Stimulated activated CD8-positive, alpha-beta memory T cell treated with anti-CD3 and anti-CD28 coated beads, Interleukin-4, amount 100 ng/mL, for 1 hour (primary cell): ENCODE measurements at places on chromosomes 16 and 17.

- DNase-seq, result peak; percentile 18
Measured at GRCh38 chr16:27408012-27408601, 6.1 kb downstream of the IL21R start.

GRCh38 chr17:1764284-1764683 is 2.4 kb downstream of the SERPINF1 start:
- peak; percentile 27 for DNase-seq

DNA sequence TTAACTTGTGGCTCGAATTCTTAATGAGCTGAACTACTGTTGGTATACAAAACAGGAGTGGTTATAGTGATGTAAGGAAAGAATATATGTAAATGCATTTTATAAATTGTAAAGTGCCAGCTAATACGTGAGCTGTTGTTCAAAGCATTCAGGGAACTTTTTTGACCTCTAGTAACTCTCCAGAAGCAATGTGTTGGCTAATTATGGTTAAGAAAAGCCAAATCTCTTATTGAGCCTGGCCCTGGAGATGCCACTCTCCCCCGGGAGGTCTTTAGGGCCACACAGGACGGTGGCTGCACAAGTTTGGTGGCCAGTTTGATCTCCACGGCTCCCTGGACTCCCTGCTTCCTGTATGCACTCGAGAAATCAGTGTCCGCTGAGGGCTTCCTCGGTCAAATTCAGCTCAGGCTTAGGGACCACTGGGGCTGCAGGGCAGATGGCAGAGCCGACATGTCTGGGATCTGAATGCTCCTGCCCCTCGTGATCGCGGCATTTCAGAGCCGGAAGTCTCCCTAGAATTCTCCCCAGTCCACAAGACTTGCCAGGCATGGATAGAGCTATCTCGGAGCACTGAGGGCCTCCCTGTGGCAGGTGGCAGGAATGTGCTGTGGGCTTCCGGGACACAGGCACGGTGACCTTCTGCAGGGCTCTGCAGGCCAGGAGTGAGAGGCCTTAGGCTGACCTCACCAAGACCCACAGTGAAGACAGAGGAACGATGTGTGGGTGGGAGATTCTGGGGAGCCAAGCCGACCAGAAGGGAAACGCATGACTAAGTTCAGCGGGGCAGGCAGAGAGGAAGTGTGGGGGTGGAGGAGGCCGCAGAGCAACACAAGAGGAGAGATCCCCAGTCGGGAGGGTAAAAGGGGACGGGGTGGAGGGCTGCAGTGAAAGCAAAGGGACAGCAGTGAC is 18.6 kb upstream of the PITPNM3 start:
- no peak for DNase-seq

DNA sequence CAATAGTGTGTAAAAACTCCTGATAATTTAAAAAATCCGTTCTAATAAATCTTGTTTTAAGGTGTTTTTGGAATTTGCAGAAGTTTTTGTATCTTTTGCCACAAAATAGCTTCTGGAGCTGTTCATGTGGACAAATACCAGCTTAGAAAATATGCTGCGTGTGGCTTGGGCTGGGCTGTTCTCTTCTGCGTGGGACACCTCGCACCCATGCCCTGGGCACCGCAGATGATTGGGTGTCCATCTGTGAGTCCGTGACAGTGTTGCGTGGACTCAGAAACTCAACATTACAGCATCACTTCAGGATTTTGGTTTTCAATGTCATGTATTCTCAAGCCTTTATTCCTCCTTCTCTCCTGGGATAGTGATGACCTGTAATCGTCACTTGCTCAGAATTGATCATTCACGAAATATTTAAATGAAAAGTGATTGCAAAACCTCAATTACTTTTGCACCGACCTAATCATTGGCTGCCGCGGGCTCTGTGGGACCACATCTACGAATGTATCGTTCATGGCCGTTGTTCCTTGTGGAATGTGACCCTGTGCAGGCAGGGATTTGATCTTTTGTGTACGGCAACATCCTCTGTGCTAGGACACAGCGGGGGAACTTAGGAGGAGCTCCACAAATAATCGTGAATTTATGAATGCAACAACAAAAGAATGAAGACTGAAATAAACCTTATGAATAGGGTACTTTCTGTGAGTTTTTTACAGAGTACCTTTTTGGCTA is 210.3 kb upstream of the FOXF1 start:
- no peak for DNase-seq

- DNase-seq, result no peak
Measured at GRCh38 chr16:76756423-76756822, 434.6 kb upstream of the MON1B start.

GRCh38 chr17:916315-916714 is 63.3 kb downstream of the NXN start:
- no peak for DNase-seq

- DNase-seq, result no peak
Measured at GRCh38 chr17:39126436-39126835, 25.0 kb downstream of the PLXDC1 start.

DNA sequence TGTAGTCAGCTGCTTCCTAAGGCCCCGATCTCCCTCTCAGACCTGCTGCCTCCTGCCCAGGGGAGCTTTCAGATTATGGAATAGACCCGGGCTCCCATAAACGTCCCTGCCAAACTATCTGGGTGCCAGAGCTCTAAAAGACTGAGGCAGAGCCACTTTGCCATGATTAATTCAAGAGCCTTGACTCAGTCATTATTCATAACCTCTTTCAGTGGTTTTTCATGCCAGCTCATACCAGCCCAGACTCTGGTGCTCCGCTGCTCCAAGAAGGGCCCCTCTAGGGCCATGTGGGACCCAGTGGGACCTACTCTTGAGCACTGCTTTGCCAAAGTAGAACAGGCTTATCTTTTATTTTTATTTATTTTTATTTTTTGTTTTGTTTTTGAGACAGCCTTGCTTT is 23.9 kb downstream of the DNAI2 start:
- no peak for DNase-seq

DNA sequence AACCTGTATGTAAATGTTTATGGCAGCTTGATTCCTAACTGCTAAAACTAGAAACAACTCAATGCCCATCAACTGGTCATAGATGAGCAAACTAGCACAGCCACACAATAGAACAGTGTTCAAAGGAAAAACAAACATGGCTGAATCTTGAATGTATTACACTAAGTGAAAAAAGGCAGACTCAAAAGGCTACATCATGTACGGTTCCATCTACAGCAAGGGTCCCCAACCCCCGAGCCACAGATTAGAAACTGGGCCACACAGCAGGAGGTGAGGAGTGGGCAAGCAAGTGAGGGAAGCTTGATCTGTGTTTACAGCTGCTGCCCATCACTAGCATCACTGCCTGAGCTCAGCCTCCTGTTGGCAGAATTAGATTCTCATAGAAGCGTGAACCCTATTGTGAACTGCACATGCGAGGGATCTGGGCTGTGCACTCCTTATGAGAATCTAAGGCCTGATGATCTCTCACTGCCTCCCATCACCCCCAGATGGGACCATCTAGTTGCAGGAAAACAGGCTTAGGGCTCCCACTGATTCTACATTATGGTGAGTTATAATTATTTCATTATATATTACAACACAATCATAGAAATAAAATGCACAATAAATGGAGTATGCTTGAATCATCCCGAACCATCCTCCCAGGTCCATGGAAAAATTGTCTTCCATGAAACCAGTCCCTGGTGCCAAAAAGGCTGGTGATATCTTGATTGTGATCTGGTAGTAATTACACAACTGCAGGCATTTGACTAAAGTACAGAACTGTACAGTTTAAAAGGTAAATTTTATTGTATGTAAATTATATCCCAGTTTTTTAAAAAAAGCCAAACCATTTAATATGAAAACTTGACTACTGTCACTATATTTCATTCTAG is 7.7 kb downstream of the CEP20 start:
- DNase-seq, result no peak

DNA sequence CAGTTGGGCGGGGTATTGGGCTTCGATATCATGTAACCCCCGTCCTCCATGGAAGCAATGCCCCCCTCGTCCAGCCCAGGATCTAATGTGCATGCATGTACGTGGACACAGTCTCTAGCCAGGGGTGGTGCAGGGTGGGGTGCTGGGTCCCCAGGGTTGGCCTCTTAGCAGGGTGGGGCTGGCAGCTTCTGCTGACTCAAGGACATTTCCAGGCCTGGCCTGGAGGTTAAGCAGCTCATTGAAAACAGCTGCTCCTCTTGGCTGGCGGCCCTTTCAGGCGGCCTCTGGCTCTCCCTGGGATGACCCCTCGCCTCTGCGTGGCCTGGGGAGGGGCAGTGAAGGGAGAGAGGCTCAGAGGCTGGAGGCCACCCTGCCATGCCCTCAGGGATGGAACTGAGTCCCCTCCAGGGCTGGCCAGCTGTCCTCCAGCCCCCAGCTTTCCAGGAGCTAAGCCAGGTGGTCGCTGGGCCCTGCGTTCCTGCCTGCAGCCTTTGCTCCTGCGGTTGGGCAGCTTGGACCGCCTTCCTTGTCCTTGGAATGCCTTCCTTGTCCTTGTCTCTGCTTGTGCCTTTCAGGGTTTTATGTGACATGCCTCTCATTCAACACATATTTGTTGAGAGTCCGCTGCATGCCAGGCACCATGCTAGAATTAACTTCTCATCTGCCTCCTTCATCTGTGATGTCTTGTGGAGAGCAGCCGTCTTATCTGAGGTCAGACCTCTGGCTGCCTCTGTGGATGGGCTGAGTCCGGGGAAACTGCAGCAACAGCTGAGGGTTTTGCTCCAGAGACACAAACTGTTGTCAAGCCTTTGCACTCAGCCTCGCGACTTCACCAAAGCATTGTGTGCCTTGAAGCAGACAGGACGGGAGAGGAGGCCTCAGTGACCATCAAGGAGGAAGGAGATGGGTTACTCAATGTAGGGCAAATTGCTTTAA is 26.6 kb downstream of the MRC2 start:
- DNase-seq, result no peak

GRCh38 chr16:89864527-89864820 is 8.9 kb upstream of the TCF25 start:
- no peak for DNase-seq

DNA sequence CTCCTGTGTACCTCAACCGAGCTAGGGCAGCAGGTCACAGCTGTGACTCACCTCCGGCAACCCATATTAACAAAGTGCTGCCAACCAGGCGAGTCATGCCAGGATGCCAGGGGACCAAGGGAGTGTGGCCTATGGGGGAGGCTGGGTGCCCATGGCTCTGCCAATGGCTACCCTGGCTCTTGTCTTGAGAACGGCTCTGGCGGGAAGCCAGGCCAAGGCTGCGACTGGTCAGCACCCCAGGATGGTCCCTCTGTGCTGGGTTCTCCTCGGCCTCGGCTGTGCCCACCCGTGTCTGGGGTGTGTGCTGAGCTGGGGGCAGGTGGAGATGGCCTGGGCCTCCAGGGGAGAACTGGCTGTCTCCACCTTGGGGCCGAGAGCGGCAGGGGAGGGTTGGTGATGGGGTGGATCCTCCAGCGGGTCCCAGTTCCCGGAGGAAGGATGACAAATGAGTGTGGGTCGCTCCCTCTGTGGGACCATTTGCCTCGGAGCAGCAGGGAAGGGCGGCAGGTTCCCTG is 75.8 kb downstream of the MRC2 start:
- DNase-seq, result no peak

GRCh38 chr16:12811441-12812383 is 8.0 kb upstream of the CPPED1 start:
- no peak for DNase-seq

GRCh38 chr16:59683709-59684108 is 949.6 kb upstream of the GOT2 start:
- no peak for DNase-seq

DNA sequence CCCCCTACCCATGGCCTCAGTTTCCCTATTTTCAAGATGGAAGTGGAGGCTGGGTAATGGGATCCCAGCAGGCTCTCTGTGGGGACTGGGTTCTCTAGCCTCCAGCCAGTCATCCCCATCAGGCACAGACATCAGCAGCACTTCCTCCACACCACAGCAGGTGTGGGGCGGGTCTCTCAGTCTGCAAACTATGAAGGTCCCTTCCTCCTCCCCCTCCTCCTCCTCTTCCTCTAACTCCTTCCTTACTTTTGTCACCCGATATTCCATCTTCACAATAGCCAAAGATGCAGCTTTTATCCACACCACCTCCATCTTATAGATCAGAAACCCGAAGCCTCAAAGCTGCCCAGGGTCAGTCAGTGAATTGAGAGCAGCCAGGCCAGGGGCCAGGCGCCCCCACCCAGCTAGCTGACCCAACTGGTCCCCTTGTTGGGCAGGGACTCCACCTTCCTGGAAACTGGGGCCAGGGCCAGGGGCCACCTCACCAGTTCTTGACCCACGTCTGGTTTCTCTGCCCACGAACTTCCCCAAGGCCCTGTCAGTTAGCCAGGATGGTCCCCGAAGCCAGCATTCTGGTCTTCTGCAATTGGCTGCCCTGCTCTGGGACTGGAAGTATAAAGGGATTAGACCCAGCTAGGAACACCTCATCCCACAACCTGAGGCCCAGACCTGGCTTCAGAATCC is 2.5 kb downstream of the FAM83G start:
- DNase-seq, result no peak

- no peak for DNase-seq
Measured at GRCh38 chr16:2840914-2841313, 10.8 kb downstream of the ZG16B start.

DNA sequence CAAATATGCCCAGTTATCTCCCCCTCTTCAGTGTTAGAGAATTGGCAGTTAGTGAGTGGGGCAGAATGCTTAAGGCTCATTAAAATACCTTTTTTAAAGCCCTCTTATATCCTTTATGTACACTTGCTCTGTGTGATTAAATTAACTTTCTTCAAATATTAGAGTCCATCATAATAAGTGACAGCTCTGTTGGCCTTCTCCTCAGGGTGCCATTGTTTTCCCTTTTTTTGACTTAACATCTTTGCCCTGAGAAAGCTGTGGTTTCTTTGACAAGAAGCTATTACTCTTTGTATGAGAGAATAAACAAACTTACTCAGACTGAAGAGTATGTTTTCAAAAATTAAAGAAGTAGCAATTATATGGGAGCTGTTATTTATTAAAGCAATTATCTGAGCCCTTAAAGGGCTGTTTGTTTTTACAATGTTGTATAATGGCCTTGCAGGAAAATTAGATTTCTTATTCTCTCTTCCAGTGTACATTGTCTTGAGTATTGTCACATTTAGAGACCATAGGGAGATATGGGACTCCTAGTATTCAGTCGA is 13.4 kb downstream of the RBBP6 start:
- DNase-seq, result no peak

GRCh38 chr17:1322014-1322428 is 42.6 kb downstream of the TRARG1 start:
- DNase-seq, result no peak

GRCh38 chr16:15985144-15985543 is 35.7 kb downstream of the ABCC1 start:
- DNase-seq, result no peak

- no peak for DNase-seq
Measured at GRCh38 chr16:23807028-23807427, 28.8 kb upstream of the PRKCB start.

GRCh38 chr17:27559506-27560481 is 71.2 kb upstream of the LGALS9 start:
- no peak for DNase-seq

DNA sequence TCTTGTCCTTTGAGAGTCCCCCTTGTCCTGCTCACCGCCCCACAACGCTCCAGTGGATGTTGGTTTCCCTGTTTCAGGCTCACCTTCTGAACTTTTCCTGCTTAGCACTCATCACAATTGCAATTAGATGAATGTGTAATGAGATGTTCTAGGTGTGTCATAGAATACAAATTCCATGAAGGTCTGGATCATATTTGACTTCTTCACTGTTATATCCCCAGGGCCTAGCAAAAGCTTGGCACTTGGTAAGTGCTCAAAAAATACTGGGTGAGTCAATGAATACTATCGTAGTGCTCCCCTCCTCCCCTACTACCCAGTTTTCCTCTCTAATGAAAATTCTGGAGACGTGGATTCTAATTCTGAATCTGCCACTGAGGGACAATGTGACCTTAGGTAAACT is 33.1 kb downstream of the DNAH3 start:
- DNase-seq, result no peak

- no peak for DNase-seq
Measured at GRCh38 chr17:8466873-8467272, 31.2 kb downstream of the NDEL1 start.
